Mesendoderm (in vitro differentiated cells): ENCODE measurements at places on chromosomes 2 and 18.

GRCh38 chr2:226575928-226576327 lies 223.7 kb downstream of the IRS1 start:
- no peak for DNase-seq

- DNase-seq, result no peak
Measured at GRCh38 chr2:68045342-68045741, 17.5 kb downstream of the C1D start.

- peak; percentile 28 for DNase-seq
Measured at GRCh38 chr2:179049203-179049545, 763 bp downstream of the CCDC141 start.

DNA sequence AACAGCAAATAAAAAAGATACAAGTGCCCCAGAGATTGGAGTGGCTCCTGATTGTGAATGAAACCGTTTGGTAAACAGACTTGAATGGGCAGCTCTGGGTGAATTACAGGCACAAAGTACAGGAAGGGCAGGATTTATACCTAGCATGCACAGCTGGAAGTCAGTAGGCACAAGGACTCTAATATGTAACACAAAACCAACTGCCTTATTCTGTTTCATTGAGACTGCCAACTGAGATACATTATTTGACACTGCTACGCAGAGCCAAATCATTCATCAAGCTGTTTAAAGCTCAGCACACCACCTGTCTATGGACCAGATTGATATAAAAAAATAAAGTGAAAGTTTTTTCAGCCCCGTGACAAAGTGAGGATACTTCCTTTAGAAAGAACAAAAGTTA lies 541.2 kb downstream of the NUP35 start:
- no peak for DNase-seq

DNA sequence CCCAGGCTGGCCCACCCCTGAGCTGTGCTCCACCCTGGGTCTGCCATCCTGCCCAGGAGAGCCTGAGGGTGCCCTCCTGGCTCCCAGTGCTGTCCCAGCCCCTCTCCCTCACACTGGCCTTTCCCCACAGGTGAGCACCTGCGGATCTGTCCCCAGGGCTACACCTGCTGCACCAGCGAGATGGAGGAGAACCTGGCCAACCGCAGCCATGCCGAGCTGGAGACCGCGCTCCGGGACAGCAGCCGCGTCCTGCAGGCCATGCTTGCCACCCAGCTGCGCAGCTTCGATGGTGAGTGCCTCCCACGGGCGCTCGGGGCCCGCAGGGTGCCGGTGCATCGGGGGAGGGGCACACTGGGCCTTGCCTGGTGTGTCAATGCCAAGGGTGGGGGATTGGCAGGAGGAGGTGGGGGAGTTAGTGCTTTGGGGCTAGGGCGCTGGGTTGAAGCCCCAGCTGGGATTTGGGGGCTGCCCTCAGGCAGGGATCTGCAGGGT lies 23.5 kb downstream of the GPC1 start:
- no peak for DNase-seq

DNA sequence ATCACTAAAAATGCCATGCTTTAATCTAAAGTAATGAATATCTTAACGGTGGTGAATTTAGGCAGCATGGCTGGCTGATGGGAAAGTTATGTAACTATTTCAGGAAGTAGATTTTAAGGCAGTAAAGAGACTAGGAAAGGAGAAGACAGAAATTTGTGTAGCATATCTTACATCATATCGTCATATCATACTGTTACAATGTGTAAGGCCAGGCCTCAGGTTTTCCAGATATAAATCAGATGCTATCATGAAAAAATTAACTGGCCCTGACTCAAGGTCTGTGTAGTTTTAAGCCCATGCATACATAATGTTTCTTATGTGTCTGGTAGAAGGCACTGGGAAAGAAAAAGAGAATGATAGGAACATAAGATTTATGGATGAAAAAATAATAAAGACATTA lies 8.9 kb upstream of the FAP start:
- no peak for DNase-seq

DNA sequence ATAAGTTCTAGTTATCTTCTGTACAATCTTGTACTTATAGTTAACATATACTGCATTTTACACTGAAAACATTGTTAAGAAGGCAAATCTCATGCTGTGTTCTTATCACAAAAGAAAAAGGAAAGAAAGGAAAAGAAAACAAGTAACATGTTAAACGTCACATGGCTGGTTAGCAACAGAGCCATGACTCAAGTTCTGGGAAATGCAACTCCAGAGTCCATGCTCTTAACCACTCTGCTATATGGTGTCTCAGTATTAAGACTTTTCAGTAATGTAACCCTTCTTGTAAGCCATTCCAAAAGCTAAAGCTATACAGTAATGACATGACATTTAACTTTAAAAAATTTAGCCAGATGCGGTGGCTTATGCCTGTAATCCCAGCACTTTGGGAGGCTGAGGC lies 181.4 kb downstream of the BARD1 start:
- DNase-seq, result no peak

DNA sequence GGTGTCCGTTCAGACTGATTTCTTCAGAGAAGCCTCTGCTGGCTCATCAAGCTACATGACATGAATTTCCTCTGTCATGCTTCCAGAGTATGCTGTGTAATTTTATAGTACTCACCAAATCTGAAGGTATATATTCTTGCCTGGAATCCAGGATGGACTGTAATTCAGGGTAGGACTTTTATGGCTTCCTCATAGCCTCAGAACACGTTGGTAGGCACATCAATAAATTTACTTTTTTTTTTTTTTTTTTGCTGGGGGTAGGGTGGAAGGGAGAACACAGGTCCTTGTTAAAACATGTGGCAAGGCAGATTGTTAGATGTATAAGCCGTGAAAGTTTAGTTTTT lies 34.4 kb downstream of the MTA3 start:
- no peak for DNase-seq

GRCh38 chr18:8949206-8949605 lies 153.3 kb upstream of the NDUFV2 start:
- DNase-seq, result no peak

DNA sequence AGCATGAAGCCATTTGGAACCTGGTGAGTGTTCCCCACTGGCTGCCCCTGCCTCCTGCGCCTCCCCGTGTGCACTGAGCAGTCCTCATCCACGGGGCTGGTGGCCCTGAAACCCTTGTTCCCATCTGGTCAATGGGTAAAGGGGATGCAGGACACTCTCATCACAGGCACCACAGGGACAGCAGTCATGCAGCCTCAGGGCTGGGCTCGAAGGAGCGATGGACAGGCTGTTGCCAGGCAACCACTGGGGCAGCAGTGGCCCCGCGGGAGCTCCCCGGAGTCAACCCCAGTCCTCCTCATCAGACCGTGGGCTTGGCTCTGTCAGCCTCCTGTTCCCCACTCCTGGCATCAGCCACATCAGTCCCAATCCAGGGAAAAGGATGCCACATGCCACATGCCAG lies 509.5 kb downstream of the EIPR1 start:
- no peak for DNase-seq

DNA sequence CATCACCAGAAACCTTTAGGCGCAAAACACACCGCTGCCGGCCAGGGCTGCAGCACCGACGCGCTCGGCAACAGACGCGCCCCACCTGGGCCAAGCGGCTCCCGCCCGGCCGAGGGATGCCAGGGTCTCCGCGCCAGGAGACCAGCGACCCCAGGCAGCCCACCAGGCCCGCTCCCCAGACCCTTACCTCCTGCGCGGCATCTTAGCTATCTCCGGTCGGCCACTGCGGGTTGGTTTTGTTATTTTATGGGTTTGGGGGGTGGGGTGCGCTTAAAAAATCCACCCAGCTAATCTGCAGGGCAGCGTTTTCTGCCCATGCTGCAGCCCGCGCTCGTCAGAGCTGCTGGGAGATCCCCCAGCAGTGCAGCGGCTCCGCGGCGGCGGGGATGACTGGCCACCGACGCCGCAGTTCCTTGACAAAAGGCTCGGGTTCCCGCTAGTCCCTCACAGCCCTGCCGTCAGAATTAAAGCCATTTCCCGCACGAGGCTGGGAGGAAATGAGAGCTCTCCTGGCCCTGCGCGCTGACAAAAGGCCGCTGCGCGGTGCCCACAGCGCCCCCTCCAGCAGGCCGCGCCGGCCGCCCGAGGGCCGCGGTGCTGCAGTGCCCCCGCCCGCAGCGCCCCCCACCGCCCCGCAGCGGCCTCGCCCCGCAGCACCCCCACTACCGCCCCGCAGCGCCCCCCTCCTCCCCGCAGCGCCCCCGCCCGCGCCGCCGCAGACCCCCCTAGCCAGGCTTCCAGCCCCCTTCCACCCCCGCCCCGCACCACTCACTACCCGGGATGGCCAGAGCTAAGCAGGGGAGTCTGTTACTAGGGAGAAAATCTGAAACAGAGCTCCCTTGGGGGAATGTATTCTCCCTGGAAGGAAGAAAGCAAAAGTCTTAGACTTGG lies at the start of gene ADD2:
Gene ADD2, minus strand, starts transcription at position 502 of the 891 bp plus-strand sequence. CDS start 61,792 bp downstream, outside the sequence.
- DNase-seq, result peak; percentile 91

- DNase-seq, result no peak
Measured at GRCh38 chr2:218008060-218009040, 5.6 kb upstream of the TNS1 start.

GRCh38 chr2:226030788-226031646 lies 631.5 kb downstream of the NYAP2 start:
- DNase-seq, result peak; percentile 97

- DNase-seq, result no peak
Measured at GRCh38 chr2:2919026-2919425, 458.6 kb downstream of the EIPR1 start.

DNA sequence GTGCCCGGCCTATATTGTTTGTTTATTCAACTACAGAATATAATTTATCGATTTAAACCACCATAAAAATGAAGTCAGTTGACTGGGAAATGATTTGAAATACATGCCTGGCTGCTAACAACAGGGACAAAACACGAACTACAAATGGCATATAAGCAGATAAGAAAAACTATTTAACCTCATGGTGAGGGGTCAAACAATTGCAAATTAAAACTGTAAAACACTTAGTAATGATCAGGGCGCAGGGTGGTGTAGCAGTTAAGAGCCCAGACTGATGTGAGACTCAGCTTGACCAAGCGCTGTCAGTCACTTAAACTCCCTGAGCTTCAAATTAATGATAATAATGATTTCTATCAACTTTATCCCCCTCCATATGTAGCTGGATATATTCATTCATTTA lies 6.7 kb downstream of the MTHFD2 start:
- DNase-seq, result no peak

- DNase-seq, result no peak
Measured at GRCh38 chr2:164252568-164253287, 368.6 kb downstream of the GRB14 start.

DNA sequence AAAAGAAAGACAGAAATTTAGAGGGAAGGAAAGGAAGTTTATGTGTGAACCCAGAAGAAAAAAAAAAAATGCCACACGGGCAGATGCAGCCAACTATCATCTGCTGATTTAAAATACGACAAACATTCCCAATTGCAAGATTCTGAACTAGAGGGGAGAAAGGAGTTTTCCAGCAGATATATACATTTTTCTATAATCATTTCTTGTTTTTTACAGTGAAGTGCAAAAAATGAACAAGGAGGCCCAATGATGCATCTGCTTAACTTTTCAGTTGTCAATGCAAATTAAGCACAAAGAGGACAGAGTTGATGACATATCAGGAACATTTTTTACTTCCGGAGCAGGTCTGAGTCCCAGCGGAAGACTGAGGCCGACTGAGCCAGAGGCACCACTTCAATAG lies 144.7 kb downstream of the MYCN start:
- DNase-seq, result no peak

DNA sequence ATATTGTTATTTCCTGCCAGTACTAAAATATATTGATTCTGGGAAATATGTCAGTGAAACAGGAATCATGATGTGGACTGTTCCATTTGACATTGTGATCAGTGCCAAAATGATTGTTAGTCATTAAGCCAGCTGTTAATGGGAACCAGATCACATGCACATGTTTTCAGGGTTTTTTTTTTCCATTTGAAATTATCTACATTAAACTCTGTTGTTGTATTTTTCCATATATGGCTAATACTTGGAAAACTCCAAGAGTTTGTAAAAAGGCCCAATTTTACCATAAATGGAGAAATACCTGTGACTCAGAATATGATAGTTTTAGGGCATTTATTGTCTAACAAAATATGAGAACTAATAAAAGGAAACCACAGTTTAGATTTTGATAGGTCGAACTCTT lies 13.4 kb downstream of the ITGAV start:
- no peak for DNase-seq

- no peak for DNase-seq
Measured at GRCh38 chr2:182379241-182379640, 47.6 kb downstream of the PDE1A start.

DNA sequence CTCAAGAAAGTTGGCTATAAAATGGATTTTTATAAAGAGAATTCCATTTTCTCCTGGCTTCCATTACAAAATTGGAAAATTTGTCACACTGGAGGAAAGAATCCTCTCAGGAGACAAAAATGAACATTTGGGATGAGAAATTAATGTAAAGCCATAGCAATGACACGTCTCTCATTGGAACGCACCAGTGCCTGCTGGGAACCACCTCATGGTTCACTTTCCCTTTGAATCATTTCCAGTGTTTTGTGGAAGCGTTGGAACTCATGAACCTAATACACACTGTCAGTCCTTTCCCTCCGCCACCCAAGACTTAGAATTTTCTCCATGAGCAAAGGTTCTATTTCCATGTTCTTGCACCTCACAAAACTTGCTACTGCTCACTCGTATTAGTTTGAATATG lies 21.0 kb upstream of the NRP2 start:
- no peak for DNase-seq

- no peak for DNase-seq
Measured at GRCh38 chr2:113169002-113169530, 4.7 kb upstream of the PSD4 start.

GRCh38 chr2:88880441-88880953 lies 189.0 kb downstream of the RPIA start:
- DNase-seq, result peak; percentile 63

GRCh38 chr18:48800876-48801727 lies 149.7 kb downstream of the SMAD7 start:
- no peak for DNase-seq

DNA sequence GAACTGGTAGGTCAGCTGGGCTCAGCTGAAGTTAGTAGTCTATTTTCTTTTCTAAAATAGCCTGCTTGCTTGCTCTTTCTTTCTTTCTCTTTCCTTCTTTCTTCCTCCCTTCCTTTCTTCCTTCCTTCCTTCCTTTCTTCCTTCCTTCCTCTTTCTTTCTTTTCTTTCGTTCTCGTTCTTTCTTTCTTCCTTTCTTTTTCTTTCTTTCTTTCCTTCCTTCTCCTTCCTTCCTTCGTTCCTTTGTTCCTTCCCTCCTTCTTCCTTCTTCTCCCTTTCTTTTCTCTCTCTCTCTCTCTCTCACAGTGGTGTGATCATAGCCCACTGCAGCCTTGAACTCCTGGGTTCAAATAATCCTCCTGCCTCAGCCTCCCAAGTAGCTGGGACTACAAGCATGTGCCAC lies 29.2 kb upstream of the KDM3A start:
- no peak for DNase-seq

DNA sequence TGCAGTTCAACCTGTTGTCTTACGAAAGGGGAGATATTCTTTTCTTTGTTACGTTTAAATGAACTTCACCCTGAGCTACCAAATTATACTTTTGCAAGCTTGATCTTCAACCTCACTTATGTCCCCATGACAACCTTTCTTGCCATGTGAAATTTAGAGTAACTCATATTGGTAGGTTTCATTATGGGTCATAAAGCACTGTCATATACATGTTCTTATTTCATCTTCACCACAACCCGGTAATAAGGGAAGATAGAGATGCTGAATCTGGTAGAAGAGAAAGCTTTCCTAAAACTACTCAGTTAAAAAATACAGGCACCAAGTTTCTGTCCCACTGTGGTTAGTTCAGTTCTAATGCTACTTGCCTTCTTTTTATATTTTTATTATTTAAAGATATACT lies 208.5 kb upstream of the NRP2 start:
- no peak for DNase-seq

- no peak for DNase-seq
Measured at GRCh38 chr18:74613381-74613780, 15.7 kb downstream of the ZNF407 start.

- peak; percentile 74 for DNase-seq
Measured at GRCh38 chr2:40760071-40760666, 308.3 kb upstream of the SLC8A1 start.
